Kasumi-1 (cell line): ENCODE measurements at places on chromosomes 6 and 20.

DNA sequence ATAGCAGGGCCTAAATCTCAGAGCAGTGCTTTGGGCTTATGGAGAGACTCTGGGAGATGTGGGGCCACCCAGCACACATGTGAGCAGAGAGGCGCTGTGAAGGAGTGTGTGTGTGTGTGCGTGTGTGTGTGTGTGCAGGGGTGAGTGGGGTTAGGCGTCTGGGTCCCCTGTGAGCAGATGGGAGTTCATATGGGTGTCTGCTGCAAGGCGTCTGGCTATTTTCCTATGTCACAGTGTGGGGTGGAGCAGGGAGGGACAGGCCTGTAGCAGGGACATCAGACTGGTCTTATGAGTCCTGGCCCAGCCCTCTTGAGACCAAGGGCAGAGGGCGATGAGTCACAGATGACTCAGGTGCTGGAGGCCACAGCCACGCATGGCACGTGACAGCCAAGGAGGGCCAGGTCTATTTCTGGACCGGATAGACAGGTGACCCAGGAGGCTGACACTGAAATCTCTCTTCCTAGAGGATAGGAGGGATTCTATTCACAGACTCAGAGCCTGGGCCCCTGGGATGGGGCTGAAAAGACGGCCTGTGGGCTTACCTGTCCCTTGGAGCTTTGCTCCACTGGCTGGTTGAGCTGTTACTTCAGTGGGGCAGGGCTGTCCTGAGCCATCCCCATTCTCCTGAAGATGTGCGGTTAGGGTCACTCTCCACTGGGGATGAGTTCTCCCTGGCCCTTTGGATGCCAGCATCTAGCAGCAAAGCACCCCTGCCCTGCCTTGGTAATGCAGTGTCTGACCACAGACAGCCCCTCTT lies 28.9 kb downstream of the VEGFA start:
- DNase-seq: peak; percentile 20

- no peak for DNase-seq
Observed at GRCh38 chr6:38177882-38178583, 358.5 kb downstream of the ZFAND3 start.

DNA sequence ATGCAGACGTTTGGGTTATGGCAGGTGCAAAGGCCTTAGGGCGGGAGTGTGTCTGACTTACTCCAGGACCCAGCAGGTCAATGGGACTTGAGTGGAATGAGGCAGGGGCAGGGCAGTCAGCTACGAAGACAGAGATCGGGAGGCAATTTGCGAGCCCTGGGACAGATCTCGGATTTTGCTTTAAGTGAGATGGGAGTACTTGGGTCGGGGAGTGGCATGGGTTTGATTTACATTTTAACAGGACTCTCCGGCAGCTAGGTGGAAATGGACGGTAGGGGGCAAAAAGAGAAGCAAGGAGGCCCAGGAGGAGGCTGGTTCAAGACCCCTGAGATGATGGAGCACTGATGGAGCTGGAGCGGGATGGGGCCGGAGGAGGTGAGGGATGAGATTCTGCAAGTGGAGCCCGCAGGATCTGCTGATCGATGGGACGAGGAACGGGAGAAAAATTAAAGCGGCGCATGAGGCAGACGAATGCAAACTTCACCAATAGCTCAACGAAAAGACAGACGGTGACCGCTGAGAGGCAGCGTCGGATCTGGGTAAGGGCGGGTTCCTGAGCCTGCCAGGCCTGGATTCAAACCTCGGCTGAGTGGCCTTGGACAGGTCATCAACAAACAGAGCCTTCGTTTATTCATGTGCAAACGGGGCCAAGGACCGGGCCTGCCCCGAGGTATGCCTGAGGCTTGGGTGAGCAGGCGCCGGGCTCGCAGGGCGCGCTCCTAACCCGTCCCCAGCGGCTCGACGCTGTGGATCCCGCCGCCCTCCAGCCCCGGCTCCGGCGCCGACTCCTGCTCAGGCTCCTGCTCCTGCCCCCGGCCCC lies 756 bp upstream of the RBCK1 start:
- peak; percentile 76 for DNase-seq

GRCh38 chr20:40706977-40707582 lies 18.0 kb upstream of the MAFB start:
- DNase-seq: peak; percentile 6

DNA sequence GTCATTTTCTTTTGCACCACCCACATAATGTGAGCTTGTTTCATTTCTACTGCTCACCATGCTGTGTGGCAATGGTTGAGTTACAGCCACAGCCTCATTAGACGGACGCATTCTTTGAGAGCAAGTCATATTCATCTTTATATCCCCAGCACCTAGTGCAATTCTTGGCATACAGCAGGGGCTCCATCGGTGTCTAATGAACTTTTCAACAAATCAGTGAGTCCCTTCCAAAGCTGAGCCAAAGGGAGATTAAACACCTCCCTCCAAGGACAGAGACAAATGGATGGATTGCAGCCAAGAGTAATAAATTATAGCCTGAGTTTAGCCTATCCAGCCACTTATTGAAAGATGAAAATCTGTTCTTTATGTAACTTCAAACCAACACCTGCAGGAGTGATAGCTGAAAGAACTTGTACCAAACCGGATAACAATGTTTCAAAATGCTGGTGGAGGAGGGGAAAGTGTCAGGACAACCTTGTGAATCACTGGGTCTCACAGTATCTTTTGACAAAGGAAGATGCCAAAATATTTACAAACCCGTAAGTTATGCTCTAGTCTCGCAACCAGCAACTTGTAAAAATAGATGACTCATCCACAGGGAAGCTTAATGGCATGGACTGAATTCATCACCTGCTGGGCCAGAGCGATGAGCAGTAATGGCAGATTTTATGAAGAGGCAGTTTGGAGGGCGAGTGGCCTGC lies 139.0 kb downstream of the PXDC1 start:
- DNase-seq: no peak

DNA sequence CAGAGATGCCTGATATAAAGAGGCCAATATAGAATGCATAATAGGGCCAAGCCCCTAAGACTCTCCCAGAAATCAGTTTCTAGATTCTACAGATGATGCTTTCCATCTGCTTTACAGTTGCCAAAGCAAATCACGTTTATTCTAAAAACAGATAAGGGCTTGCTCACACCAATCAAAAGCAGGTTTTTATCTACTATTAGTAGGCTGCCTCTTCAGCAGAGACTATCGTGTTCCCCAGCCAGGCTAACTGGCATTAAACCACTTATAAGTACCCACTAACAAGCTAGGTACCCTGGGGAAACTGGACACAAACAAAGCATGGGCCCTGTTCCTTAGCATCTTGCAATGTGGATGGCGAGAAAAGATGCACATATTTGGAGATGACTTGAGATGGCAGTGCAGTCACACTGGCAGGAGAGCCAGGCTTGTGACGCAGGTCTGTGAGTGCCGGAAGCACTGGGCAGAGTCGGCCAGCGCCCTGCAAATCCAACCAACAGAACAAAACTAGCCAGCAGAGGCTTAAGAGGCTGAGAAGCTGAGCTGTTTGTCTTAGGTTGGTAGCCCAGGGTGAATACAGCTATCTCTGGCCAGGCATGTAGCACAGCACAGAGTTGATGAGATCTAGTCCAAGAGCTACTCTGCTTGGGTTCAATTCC lies 73.4 kb downstream of the GFOD1 start:
- DNase-seq: no peak

- no peak for DNase-seq
Observed at GRCh38 chr20:24720957-24721356, 228.1 kb upstream of the CST7 start.

DNA sequence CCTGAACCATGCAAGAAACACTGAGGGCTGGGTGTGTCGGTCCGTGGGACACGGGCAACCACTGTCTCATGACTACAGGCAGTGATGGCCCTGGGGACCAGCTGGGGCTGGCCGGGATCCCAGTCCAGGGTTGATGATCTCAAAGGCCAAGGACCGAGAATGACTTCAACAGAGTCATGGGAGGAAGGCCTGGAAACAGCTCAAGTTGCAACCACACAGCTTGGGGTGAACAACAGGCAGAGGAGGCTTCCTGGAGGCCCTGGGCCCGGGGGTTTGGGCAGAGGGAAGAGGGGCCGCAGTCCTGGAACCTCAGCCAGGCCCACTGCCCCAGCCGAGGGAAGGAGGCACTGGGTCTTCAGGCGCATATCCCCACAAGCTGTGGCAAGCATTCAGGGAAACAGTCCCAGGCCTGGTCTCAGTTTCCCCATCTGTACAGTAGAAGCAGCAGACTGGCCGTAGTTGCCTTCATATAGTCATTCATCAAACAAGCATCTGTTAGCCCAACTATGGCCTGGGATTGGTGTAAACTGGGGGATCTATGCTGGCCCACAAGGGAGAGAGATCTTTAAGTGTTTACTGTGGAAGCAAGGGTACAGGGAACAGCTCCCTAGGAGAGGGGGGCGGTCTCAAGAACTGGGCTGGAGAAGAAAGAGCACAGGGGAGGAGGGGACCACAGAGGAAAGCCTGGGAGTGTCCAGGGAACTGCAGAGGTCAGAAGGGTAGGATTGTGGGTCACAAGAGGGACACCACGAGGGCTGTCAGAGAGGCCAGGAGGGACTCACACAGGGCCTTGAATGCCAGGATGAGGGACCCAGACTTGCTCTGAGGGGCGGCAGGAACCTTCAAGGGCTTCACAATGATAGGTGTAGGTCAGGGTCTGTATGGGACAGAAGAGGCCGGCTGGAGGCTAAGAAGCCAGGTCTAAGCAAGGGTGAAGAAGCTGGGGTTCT lies 2.1 kb downstream of the MYL9 start:
- DNase-seq: no peak

GRCh38 chr6:169159331-169159730 lies 94.3 kb downstream of the THBS2 start:
- no peak for DNase-seq

DNA sequence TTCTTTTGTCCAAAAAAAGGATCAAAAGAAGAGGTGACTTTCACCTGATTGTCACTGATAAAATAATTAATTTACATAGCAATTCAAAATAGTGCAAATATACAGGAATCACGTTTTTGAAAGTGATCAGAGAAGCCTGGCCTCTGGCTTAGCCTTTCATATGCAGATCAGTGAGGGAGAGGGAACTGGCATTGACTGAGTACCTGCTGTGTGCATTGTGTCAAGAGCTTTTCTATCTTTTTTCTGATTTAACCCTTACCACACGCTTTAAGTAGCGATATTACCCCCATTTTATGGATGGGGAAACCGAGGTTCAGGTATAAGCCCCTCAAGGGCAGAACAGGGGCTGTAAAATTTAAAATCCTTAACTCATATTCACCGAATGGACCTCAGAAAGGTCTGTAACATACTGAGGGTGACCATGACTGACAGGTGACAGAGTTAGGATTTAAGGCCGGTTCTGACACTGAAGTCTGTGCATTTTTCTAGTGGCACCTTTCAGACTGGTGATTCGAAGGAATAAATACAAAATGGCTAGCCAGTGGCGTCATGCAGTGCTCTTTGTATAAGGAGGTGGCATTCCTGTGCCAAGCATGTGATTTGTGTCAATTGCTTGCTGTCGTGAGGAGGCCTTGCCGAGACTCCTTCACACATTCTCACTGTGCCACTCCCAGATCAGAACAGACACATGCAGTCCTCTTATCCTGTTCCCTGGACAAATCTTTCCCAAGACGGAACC lies 310.2 kb downstream of the TSHZ2 start:
- DNase-seq: no peak

DNA sequence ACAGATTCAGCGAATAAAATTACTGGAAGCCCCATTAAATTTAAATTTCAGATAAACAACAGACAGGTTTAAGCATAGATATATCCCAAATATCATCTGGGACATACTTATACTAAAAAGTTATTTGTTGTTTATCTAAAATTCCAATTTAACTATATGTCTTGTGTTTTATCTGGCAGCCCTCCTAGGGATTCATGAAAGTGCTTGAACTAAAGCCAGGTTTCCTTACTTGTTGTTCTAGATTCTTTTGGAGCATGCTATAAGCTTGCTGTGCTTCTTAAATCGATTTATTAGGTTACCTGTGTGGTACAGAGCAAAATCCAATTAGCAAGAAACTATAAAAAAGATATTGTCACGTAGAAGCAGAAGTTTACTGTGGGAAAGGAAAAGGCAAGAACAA lies 202.5 kb upstream of the GMDS start:
- no peak for DNase-seq

GRCh38 chr6:131773284-131773950 lies 34.4 kb upstream of the ENPP1 start:
- no peak for DNase-seq

GRCh38 chr20:61924211-61924857 lies 141.3 kb downstream of the TAF4 start:
- no peak for DNase-seq

- DNase-seq: no peak
Observed at GRCh38 chr6:158361961-158362669, 49.9 kb downstream of the TULP4 start.

DNA sequence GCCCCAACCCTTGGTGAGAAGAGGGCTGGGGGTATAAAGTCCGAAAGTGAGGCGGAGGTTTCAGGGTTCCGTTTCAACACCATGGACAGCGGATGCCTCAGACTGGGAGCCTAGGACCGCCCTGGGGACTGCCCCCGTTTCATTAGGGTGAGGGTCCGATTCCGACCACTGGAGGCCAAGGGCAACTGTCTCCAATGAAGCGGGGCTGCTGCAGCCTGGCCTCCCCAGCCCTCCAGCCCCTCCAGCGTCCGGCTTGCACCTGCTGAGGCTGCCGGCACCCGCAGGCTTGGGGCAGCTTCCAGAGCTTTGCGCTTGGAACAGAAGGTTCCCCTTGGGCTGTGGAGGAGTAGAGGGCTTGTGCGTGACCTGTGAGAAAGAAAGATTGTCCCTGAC lies 39.9 kb downstream of the YTHDF1 start:
- no peak for DNase-seq

GRCh38 chr20:32629813-32630212 lies 43.9 kb downstream of the C20orf203 start:
- DNase-seq: no peak

DNA sequence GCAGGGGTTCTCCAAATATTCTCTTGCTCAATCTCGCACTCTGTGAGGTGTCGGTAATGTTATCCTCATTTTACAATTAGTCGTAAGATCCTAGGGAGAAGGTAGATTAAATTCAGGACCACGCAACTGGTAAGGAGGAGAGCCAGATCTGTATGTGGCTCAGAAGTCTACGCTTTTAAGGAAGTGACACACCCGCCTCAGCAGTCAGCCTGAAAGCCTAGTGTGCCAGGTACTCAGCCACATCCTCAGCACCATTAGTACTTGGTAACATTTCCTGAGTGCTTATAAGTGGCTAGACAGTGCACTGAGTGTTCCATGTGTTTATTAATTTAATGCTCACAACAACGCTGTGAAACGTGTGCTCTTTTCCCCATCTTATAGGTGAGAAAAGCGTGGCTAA lies 63.7 kb downstream of the DHX35 start:
- no peak for DNase-seq

DNA sequence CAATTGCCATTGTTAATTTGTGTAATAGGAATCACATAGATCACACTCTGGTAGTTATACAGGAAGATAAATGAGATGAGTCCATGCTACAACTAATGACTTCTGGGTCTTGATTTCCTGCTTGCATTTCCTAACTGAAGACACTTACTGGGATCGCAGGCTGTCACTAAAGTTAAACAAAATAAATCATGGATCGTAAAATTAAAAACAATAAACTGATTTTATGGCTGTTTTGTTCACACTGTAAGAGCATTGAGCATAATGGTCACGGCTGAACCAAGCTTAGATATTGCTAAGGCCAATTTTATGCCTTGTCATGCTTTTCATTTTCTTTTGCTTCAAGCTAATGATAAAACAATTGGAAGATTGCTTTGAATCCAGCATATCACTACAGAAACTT lies 332.5 kb upstream of the CITED2 start:
- DNase-seq: no peak
